Stimulated activated CD8-positive, alpha-beta memory T cell treated with anti-CD3 and anti-CD28 coated beads, Interleukin-4, amount 100 ng/mL, for 4 hours (primary cell): ENCODE measurements at places on chromosomes 4 and X.

DNA sequence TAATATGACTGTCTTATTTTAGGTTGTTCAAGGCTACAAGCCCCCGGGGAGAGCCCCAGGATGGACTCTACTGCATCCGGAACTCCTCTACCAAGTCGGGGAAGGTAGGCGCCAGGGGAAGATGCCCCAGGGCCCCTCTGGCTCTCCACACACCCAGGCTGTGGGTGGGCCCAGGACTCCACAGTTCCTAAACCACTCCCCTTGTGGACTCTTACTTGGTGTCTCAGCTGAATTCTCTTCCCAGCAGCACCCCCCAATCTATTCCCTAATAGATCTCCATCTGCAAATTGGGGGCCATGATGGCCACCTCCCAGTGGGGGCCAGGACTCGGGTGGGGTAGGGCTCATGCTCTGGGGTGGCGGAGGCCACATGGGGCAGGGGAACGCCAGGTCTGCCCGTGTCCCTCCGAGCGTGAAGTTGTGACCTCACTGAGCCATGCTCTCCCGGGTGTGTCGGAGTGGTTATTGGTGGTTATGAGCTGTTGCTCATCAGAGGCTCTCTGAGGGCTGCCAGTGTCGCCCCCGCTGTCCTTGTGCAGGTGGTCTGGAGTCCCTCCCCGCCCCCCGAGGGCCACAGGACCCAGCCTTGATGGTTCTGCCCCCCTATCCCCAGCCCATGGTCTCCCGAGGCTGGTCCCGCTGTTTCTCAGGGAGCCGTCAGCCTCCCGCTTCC, 11.2 kb upstream of the ADD1 start:
- DNase-seq: no peak

DNA sequence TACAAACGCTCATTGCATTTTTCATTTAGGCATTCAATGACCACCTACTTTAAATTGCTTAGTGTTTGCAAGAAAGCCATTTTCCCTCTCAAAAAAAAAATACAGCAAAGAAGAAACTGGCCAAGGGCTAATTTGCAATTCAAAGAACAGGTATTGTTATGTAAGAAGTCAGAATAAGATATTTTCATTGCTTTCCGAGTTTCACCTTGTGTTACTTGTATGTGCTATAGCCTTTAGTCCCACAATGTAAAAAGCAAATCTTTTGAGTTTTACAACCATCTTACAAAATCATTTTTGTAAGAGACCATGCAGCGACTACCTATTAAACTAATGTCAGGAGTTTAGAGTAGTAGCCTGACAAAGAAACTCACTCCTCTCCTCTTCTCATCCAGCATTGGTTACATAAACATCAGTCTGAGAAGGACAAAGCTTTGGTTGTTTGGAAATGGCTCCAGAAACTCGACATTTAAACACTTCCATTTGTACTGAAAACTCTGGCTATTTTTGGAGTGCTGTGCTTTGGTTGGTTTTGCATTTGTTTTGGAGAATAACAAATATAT, 15.3 kb downstream of the TENM3 start:
- DNase-seq: no peak

GRCh38 chr4:112766422-112766821, 129.5 kb downstream of the LARP7 start:
- no peak for DNase-seq

GRCh38 chrX:120120223-120120622, 4.5 kb upstream of the RHOXF1 start:
- DNase-seq: no peak

DNA sequence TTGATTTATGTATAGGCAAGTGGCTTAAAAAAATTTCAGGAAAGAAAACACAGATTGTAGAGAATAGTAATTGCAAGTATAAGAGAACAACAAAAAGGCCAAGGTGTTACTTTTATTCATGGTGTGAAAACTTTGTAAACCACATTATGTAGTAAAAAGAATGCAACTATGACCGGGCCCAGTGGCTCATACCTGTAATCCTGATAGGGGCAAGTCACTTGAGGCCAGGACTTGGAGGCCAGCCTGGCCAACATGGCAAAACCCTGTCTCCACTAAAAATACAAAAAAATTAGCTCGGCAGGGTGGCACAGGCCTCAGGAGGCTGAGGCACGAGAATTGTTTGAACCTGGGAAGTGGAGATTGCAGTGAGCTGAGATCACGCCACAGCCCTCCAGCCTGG, 131.7 kb downstream of the DCK start:
- DNase-seq: no peak

GRCh38 chr4:142402156-142402555, 443.9 kb downstream of the INPP4B start:
- no peak for DNase-seq

GRCh38 chr4:112531146-112531545, 15.2 kb upstream of the NEUROG2 start:
- DNase-seq: no peak

- no peak for DNase-seq
Observed at GRCh38 chrX:117570160-117570559, 546.5 kb downstream of the KLHL13 start.

DNA sequence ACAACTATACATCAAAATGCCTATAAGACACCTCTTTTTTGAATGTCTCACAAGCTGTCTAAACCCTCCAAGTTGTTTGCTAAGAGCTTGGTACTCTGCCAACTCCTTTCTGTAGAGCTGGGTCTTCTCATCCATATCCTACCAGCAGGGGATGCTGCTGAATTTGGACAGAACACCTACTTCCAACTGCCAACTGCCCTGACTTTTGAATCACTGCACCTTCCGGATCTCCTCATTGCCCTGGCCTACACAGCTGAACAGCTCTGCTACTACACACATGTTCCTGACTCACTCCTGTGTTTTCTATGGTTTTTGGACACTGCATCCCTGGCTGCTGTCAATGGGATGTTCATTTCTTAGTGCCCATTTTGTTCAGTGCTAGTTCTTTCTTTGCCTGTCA, 18.7 kb downstream of the FAM184B start:
- no peak for DNase-seq

- DNase-seq: no peak
Observed at GRCh38 chrX:147899379-147900114, 12.2 kb upstream of the FMR1 start.

DNA sequence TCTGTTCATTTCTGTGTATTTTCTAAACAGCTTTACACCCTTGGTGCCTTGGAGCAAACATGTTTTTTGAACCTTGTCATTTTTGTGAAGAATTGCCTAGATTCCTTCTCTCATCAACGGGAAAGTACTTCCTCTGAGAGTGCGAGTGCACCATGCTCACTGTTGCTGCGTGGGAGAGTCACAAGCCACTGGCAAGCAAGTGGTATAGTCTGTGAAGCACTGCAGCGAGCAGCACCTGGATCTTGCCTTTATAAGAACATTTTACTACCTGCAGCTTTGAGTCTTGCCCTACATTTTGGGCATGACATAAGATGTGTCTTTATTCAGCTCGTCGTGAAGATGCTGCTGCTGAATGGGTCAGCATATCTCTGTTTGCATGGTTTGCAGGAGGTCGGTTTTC, 44.9 kb downstream of the HADH start:
- DNase-seq: no peak

- DNase-seq: no peak
Observed at GRCh38 chr4:453267-453666, 45.7 kb downstream of the ZNF721 start.

- no peak for DNase-seq
Observed at GRCh38 chrX:150185766-150186165, 177.4 kb upstream of the MAMLD1 start.

DNA sequence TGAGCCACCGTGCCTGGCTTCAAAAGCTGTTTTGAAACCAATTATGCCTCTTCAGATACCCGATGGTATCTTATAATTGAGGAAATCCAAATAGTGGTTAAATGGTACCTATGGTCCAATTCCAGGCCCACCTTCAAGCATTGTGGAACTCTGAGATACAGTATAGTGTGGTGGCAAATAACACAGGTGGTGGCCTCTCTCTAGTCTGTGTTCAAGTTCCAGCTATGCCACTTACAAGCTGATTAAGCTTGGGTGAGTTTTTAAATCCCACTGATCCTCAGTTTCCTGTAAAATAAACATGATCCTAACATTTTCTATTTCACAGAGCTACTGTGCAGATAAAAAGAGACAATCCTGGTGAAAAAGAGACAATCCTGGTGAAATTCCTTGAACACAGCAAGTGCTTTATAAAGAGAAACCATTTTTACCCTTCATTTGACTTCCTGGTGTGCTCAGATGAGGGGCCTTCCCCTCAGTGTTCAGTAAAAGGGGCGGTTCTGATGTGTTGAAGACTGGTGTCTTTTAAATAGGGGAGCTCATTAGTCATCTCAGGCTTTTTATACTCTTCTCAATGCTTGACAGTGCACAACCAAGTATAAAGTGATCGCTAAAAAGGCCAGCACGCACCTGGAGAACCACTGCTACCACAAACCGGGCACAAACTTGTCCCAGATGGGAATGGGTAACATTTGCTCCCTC, 30.8 kb upstream of the CD40LG start:
- DNase-seq: no peak

DNA sequence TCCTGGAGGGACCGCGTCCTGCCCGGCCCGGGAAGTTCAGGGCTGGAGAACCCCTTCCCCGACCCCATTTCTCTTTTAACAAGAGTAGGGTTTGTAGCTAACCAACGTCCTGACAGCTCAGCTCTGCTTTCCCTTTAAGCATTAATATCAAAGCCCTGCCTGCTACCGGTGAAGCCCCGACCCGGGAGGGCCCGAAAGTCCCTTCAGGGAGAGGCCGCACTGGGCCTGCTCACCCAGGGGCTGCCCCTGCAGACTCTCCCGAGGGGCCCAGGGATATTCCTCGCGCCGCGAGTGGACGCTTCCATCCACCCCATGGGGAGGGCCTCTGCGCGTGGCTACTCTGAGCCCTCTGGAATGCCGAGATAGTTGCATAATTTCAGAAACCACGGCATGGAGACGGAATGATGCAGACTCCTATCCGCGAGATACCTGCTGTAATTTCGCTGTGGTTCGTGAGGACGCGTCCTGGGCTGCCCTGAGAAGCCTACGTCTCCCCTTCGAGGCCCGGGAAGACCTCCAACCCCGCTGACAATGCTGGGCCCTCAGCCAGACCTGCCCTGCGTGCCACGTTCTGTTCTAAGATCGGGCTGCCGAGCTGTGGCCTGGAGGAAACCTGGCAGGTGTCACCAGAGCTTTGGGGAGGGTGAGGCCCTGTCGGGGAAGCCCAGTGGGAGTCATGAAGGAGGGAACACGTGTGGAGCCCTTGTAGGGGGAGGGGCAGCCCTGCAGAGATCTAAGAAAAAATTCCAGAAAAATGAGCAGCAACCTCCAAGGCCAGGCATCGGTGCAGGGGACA, 999 bp upstream of the CTBP1 start:
- DNase-seq: peak; percentile 24

GRCh38 chr4:146222313-146222712, 8.0 kb downstream of the REELD1 start:
- DNase-seq: no peak

DNA sequence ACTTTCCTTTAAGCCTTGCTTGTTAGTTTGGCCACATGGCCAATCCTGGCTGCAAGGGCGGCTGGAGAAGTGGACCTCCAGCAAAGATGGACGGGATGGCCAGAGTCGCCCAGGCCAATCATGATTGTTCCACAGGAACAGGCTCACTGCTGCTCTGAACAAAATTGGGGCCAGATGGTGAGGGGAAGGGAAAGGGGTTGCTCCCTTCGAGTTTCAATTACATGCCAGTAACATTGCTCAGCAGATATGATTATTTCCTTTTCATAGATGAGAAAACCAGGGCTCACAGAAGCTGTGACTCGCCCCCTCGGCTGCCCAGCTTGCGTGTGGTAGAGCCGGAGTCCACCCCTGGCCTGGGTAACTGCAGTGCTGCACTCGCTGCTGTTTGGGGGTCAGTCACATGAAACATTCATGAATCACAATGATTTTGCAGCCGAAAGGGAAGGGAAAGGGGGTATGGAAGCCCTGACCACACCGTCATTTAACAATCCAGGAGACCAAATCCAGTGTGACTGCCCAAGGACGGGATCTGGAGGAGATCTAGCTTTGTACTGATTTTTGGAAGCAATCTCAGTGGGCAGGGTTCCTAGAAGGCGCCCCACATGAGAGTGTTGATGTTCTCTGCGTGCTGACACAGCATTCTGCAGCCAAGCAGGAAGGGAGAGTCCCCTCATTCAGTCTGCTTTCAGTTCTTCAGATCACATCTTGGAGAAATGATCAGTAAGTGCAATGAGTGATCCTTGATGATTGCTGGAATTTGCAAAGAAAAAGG, 77.3 kb upstream of the MSX1 start:
- no peak for DNase-seq

- DNase-seq: no peak
Observed at GRCh38 chrX:13380211-13380610, 60.4 kb upstream of the ATXN3L start.

- DNase-seq: no peak
Observed at GRCh38 chr4:107988763-107989035, 990 bp upstream of the HADH start.

DNA sequence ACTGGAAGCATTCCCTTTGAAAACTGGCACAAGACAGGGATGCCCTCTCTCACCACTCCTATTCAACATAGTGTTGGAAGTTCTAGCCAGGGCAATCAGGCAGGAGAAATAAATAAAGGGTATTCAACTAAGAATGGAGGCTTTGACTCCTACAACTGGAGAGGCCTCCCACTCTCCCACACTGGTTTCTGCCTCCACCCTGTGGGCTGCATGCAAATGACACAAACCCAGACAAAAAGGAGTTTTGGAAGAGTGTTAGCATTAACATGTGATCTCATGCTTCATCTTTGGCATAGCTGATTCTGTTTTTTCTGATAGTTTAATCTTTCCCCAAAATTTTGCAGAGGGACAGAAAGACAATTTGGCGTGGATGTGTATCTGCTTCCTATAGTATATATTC, 80.8 kb upstream of the IQCM start:
- DNase-seq: no peak

GRCh38 chrX:123801901-123802300, 58.0 kb upstream of the XIAP start:
- no peak for DNase-seq

GRCh38 chr4:187780070-187780469, 215.5 kb upstream of the ZFP42 start:
- no peak for DNase-seq

GRCh38 chr4:33395731-33396485, 2675.7 kb downstream of the PCDH7 start:
- DNase-seq: no peak

- DNase-seq: no peak
Observed at GRCh38 chrX:44234116-44234515, 109.4 kb downstream of the EFHC2 start.

- no peak for DNase-seq
Observed at GRCh38 chr4:15410750-15411149, 17.1 kb upstream of the C1QTNF7 start.

- DNase-seq: no peak
Observed at GRCh38 chr4:86641516-86642090, 47.5 kb downstream of the PTPN13 start.
